ENCODE measurements at places on chromosomes 7 and 10.

DNA sequence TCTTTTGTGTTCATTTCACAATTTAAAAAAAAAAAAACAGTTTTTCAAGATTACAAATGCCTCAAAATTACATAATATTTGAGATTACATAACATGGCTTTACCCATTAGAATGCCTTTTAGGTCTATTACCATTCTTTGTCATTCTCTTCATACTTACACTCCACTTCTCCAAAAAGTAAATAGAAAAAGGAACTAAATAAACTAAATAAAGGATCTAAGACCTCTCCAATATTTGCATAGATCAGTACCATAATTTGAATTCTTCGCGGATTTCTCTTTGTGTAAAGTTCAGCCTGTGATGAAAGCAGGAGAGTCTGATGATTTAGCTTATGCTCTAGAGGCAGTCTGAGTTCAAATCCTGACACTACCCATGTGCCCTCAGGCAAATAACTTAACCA, 56.4 kb upstream of the C1GALT1 start:
- DNase-seq, result no peak

DNA sequence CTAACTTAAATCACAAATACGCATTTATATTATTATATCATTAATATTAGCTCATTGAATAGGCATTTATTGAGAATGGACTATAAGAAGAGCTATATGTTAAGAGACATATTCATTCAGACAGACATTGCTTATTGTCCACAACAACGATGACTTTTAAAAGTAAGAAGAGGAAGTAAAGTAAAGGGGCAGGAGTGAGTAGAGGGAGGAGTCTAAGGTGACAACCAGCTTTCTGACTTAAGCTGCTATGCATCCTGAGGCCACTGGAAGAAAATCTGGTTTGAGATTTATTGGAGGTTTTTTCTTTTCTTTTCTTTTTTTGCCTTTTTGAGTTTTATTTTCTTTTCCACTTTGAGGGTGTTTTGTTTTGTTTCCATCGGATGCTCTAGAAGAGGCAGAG, 723.5 kb downstream of the GRM8 start:
- DNase-seq, result no peak

DNA sequence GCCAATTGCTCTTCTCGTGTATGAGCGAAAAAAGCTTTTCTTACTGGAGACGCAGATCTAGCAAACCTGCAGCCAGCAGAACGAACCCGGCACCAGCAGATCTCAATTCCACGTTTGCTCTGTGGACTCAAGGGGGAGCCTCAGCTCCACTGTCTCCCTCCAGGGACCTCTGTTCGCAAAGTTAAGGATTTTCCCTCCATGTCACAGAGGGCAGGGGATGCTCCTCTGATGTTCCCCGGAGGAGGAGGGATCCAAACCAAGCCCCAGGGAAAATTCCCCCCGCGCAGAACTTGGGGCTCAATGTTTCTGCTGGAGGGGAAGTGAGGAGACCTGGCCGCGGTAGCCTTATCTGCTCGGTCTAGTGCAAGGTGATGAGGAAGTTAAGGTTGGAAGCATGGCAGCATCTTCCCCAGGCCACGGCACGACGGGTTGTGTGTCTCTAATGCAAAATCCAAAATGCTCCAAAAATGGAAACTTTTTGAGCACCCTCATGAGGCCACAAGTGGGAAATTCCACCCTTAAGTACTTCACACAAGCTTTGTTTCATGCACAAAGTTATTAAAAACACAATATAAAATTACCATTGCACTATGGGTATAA, 9.0 kb downstream of the IQCE start:
- DNase-seq, result no peak

DNA sequence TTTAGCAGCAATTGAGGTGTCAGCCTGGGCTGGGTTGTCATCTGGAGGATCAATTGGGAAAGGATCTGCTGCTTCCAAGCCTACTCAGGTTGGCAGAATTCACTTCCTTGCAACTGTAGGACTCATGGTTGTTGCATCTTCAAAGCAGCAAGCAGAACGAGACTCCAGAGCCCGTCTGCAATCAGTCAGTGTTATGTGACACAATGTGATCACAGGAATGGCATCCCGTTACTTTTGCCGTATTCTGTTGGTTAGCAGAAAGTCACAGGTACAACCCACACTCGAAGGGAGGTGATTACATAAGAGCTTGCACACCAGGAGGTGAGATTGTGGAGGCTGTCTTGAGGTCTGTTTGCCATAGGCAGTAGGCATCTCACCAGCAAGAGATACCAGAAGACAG, 15.4 kb upstream of the LYZL1 start:
- DNase-seq, result no peak

DNA sequence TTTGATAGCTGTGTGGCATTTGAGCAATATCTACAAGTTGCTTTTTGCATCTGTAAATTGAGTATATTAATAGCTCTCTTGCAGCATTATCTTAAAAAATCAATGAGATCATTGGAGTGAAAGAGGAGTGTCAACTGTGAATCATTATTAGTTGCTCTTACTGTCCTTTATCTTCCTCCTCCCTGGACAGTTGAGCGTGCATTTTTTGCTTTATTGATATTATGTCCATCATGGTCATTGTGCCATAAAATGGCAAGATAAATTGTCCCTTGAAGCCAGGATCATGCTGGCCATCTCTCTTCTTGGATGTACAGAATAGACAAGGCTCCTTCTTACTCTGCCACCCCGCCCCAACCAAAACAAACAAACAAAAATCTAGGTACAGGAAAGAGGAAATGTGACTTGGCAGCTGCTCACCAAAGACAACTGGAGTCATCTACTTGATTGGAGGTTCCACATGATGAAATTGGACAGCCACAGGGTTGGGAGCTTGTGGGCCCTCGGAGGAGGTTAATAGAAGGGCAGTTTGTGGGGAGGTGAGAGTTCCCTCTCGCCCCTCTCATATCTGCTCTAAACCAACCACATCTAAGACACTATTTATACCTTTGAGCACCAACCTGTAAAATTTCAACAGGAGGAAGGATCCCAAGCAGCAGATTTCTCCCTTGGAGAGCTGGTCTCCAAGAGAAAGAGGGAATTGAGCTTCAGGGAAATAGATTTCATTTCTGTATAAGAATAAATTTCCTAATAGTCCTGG, 252.7 kb downstream of the SKIDA1 start:
- no peak for DNase-seq

DNA sequence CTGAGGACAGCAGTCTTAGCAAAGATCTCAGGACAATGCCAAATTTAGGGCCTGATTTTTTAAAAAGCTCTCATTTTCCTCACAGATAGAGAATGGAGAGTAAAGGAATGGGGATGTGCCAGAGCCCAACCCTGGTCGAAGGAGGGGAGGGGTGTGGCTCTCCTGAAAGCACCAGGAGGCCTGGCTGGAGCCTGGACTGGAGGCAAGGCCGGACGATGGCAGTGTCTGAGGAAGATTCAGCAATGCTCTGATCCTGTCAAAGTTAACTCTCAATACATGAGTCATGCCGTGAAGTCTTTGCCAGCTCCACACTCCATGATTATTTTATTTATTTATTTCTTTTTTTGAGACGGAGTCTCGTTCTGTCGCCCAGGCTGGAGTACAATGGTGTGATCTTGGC, 108.3 kb downstream of the UPF2 start:
- no peak for DNase-seq

DNA sequence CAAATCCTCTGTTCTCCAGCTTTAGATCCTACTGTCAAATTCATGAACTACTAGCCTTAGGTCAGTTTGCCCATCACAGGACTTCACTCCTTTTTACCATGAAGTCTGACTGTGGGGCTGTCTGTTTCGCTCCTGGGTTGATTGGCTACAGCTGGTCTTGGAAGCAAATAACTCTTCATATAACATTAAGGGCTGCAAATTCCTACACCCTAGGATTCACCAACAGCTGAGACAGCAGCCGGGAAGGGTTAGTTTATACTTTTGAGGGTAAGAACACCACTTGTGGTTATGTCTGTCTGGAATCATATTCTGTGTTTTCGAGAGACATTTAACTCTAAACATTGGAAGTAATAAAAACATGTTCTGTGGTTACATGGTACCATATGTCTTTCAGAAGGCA, 55.9 kb upstream of the KIAA1217 start:
- DNase-seq, result no peak

DNA sequence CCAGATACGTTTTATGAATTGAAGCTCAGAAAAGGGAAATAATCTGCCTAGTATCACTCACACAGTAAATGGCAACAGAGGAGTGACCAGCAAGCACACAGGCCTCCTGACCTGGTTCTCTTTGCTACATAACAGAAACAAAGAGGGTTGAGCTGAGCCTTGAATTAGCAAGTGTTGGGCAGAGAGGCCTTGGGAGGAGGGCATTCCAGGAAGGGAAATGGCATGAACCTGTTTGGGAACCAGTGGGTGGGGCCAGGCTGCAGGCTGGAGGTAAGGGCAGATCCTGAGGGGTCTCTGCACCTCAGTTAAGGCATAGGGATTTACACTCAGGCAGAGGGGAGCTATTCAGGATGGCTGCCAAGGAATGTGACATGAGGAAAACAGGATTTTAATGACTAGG, 24.8 kb upstream of the CYCS start:
- DNase-seq, result no peak

DNA sequence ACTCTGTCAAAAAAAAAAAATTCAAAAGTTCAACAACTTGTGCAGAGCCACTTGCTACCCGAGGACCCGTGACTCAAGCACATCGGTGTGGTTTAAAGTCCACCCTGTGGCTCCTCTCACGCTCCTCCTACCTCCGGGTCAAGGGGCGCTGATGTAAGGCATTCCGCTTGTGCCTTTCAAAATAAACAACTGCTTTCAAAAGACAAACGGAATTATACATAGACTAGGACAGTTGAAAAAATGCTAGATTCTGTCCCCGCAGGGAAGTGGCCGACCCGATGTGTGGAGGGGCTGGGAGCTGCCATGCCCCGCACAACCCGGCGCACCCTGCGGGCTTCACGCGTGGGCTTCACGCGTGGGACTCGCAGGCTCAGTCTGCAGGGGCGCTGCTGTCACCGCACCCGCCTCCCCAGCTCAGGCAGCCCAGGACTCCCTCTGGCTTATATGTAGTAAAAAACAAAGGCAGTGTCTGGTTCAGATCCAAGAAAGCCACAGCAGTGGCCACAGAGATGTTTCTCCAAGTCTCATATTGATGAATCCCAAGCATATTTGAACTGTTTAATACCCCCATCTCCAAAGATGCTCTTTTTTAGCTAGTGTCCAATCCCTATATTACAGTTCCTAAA, 239.7 kb upstream of the INHBA start:
- peak; percentile 17 for DNase-seq

DNA sequence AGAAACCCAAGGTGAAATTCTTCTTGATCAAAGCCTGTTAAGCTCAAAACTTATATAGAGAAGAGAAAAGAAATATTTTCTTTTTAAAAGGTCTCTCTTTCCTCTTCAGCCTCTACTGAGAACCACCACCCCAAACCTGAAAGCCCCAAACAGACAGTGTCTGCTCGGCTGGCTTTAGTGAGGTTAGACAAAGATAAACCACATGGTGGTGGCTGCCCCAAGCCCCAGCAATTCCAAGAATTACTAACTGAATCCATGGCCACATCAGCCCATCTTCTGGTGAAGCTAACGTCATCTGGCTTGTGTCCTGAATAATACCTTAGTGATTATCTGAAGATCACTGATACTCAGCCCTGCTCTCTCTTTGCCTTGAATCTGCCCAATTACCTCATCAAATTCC, 275.0 kb downstream of the ELMO1 start:
- DNase-seq, result no peak

DNA sequence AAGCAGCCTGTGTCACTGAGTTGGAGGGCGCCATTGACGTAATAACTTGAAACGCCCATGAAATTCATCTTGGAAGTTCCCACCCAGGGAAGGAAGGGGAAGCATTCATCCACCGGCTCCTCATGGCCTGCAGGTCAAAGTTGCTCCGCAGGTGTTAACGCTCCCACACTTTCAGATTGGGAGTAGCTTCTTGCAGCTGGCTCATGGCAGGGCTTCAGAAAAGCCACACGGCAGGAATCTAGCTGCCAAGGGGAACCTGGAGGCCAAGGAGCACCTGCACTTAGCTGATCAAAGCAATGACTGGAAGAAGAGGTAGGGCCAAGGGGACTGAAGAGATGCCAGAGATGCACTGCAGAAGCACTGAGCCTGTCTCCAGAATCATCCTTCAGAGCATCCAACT, 203.2 kb downstream of the ARHGAP12 start:
- DNase-seq, result no peak

GRCh38 chr10:987870-988666, at the start of gene GTPBP4:
Gene GTPBP4 (plus strand): TSS chr10:988434. CDS start chr10:988480, 46 bp downstream.
- DNase-seq, result peak; percentile 96

DNA sequence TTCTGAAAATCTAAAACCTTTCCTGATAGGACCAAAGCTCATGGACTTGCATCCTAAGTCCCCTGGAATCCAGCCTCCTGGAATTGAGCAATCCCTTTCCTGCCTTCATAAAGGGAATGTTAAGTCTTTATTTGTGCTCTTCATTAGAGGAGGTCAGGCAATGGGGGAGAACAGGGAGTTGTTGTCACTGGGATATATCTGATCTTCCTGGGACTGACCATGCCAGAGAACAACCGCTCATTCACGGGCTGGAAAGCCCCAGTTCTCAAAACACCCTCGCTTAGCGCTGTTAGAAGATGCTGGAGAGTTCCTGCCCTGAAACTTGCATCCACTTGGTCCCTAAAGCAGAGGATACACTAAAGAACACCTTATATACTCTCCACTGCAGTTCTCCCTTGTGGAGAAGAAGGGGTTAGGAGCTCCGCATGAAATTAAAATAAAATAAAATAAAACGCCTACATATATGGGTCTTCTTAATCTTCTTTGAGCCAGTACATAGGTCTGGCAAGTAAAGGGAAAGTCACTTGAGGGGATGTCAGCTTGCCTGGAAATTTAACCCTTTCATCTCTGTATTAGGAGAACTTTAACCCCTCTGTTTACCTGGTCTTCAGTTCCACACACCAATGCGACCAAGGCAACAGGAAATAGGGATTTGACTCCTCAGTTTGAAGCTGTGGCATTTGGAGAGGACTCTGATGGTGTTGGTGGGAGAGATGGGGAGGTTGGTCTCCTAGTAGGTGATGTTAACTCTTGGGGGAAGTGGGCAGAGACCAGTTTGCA, 1.2 kb downstream of the SORCS1 start:
- DNase-seq, result no peak

DNA sequence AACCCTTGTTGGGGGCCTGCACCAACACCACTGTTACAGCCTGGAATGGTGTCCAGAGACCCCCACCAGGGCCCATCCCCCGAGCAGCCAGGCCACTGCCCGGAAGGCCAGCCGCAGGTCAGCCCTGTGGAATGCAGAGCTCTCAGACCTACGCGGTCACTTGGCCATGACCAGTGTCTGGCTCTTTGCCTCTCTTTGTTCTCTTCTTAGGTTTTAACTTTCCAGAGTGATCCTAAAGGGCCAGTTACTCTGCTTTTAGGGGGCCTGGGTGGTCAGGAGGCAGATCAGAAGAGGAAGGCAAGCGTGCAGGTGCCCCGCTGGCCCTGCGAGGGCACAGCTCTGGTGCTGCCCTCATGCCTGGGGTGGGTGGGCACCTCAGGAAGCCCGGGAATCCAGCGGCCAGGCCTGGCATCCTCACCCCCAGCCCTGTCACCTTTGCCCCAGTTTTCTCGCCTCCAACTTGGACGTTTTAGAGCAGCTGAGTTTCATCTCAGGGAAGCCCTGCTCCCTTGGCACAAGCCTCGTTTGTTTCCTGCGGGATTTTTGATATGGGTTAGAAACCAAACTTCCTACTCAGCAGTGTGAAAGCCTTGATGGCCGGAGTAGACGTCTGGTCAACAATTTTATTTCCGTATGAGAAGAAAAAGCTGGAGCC, 62.5 kb upstream of the CHST15 start:
- DNase-seq, result peak; percentile 63

GRCh38 chr10:5813341-5814109, at the start of gene GDI2:
Gene GDI2 (minus strand): TSS chr10:5813434. CDS start chr10:5813258, 176 bp downstream.
- peak; percentile 97 for DNase-seq
